Putamen (tissue), 1 donor: ENCODE measurements at places on chromosomes 12 and 14.

DNA sequence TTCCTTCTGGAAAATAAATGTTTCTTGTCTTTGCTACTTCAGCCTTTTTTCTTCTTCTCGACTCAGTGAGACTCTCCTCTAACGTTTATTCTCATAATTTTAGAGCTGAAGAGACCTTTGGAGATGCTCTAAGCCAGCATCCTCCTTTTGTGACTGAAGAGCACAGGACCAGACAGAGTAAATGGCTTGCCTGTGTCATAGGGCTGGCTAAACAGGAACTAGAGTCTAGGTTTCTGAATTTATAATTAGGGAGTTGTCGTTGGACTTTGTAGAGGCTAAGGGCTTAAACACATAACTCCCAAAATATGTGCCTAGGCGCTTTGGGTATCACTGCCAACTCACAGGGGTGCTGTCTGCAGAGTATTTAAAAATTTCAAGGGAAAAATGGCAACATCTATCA lies 98.5 kb downstream of the FGD4 start:
- no peak for DNase-seq

- no peak for DNase-seq
These were observed 144.6 kb downstream of the TTLL5 start for GRCh38 chr14:75805646-75806045.

DNA sequence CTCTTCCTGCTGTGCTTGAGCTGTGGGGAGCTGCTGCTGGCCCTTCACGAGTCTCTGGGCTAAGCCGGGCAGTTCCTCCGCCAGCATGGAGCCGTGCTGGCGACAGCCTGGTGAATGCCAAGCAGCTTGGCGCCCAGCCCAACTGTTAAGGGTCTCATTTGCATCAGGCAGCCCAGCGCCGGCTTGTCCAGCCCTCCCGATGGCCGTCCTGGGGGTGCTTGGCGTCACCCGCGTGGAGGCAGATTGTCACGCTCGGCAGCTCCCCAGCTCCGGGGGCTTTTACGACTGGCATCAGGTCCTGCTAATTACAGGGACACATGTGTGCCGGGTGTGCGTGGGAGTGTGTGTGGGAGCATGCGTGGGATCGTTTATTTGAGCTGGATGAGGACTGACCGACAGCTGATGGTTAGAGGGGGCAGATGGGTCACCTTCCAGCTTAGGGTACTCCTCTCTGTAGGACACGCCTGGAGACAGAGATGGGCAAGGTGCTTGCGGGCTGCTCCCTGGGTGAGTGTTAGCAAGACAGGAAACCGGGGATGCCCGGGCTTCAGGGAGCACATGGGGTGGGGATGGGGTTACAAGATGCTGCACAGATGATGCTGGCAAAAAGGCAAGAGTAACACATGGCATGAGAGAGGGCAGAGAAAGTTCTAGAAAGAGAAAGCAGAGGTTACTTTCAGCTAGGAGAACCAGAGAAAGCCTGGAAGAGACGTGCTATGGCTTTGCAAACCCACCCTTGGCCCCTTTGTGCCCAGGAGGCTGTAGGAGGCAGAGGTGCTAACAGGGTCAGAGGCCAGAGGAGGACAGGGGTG lies 64.1 kb downstream of the KIF26A start:
- DNase-seq = no peak

GRCh38 chr12:92927436-92928281 lies 1.4 kb downstream of the EEA1 start:
- peak; percentile 12 for DNase-seq

GRCh38 chr12:6104027-6104426 lies 20.4 kb downstream of the VWF start:
- DNase-seq = no peak

DNA sequence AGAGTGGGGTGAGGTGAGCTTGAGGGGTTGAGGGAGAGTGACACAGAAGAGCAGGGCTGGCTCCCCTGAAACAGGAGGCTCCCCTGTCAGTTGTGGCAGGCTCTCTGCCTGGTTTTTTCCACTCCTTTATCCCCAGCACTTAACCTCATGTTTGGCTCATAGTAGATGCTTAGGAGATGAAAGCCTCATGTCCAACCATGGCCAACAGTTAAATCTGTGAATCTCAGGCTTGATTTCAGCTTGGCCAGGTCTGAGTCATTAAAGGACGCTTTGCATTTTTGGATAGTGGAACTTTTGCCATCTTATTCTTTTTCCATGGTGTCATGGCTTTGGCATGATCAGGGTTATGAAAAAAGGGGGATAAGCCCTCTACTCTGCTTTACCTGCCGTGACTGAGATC lies 117.2 kb downstream of the CACNA1C start:
- no peak for DNase-seq

GRCh38 chr14:70611216-70611615 lies 10.8 kb upstream of the MED6 start:
- DNase-seq = no peak

- DNase-seq = no peak
These were observed 6.5 kb upstream of the AQP2 start for GRCh38 chr12:49944046-49944445.

GRCh38 chr12:71159264-71159663 lies 1.5 kb upstream of the TSPAN8 start:
- DNase-seq = no peak

DNA sequence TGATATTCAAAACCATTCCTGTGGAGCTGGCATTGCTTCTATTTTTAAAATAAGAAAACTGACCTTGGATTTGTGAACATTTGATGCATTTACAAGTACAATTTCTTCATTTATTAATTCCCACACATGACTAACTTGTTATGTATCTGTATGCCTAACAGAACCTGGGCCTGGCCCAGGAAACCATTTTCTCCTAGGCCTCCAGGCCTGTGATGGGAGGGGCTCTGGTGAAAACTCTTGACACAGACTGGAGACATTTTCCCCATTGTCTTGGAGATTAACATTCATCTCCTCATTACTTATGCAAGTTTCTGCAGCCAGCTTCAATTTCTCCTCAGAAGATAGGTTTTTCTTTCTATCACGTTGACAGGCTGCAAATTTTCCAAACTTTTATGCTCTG lies 42.0 kb downstream of the GLIPR1L2 start:
- DNase-seq = no peak

DNA sequence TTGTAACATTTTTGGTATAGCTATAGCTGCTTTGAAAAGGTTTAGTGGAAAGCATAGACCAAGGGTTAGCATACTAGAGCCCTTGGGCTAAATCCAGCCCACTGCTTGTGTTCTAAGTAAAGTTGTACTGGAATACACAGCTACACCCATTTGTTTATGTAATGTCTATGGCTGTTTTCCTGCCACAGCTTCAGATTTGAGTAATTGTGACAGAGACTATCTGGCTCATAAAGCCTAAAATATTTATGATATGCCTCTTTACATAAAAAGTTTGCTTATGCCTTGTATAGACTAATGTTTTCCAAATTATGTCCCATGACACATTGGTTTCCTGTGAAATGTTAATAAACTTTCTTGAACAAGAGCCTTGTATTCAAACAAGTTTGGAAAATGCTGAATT lies 234.8 kb upstream of the ATP2B1 start:
- DNase-seq = no peak

DNA sequence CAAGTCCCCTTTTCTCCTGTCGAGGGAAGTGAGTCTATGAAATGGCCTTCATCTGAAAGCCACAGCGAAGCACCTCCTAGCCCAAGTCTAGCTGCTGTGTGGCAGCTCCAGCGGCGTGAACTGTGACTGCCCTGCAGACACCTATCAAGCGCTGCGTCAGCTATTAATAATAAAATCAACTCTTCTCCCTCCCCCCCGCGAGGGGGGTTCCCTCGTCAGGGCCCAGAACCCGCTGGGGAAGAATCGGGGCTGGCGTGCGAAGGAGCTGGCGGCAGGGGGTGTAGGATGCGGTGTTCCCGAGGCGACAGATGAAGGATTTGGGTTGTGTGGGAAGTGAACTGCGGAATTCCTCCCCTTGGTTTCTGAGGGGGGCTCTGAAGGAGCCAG lies 662 bp upstream of the ATP2A2 start:
- peak; percentile 78 for DNase-seq

GRCh38 chr12:62438098-62438692 lies 28.4 kb upstream of the MON2 start:
- peak; percentile 47 for DNase-seq

DNA sequence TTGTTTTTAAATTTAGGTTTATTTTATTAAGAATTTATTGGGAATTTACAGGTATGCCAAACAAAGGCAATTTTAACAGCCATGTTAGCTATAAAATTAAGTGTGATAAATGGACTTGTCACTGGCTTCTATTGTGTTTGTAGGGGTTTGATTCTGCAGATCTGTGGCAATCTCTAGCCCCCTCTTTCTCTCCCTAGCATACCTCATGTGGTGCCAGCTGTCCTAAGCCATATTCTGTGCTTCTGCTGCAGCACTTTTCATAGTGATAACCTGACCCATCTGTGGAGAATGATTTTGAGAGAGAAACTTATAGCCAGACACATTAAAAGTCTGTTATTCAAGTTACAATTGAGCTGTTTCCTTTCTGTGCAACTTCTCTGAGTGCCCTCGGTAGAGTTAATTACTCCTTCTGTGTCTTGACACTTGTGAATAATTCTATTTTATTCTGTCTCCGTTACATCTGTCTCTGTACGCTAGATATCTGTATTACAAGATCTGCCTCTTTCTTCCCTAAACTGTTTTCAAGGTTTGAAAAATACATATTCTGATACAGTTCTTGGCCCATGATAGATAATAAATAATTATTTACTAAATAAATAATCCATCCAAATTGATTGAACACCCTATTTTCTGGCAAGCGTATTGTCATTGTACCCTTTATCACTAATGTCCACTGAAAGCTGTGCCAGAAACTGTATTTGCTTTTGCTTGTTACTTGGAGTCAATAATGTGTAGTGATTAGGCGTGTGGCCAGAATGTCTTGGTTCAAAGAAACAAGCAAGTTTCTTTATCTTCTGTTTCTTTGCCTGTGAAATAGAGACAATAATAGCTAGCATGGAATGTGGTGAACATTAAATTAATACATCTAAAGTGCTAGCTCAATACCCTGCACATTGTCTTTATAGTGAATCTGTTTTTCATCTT lies 40.0 kb downstream of the FRS2 start:
- no peak for DNase-seq

GRCh38 chr14:31083781-31084180 lies 57.6 kb upstream of the STRN3 start:
- DNase-seq = no peak

GRCh38 chr12:70982286-70982685 lies 61.7 kb upstream of the PTPRR start:
- no peak for DNase-seq

GRCh38 chr12:52186118-52186840 lies 5.5 kb downstream of the KRT80 start:
- DNase-seq = no peak

DNA sequence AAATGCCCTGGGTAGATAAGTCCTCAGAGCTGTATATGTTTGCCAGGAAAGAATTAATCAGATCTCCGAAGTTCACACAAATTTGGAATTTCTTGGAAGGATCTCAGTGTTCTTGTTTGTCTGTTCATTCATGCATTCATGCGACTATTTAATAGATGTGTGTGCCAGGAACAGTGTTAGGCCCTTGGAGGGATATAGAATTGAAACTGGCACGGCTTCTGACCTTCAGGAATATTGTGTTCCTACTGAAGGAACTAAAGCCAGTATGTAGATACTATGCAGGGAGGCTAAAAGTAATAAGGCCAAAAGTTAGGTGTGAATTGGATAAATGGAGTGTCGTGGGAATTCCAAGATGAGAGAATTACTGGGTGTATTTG lies 166.0 kb upstream of the NOS1 start:
- DNase-seq = no peak

DNA sequence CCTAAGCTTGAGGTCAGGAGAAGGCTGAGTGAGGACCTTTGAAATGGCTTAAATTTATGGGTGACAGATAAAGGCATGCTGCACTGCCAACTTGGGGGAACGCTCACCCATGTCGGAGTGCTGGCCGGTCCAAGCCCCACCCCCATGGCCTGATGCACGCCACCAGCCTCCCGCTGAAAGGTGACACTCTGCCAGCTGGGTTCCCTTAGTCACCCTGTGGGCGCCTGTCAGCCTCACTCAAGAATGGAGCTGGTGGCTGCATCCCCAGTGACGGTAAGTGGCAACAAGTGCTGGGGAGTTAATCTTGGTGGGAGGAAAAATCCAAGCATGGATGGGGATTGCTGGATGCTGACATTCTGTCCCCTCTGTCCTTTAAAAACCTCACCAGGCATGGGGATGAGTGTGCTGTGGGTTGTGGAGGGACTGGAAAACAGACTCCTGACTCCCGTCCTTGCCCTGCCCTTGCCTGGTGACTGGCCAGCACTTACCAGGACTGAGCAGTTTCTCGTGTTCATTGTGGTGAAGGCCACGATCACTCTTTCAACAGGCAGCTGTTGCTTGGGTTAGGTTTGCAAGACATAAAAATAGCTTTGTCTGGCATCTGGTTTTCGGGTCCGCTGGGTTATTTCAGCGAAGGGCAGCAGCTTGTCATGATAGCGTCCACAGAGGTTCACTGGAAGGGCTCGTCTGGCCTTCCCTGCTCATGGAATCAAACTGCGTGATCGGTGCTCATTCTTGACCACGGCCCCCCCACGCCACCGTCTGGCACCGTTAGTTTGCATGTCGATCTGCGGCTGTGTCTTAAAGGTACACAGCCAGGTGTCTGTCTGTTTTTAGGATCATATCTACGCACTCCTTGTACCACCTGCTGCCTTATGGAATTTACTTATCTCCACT lies 15.0 kb downstream of the ACACB start:
- no peak for DNase-seq

GRCh38 chr12:122081697-122082221 lies 3.2 kb downstream of the MLXIP start:
- no peak for DNase-seq

DNA sequence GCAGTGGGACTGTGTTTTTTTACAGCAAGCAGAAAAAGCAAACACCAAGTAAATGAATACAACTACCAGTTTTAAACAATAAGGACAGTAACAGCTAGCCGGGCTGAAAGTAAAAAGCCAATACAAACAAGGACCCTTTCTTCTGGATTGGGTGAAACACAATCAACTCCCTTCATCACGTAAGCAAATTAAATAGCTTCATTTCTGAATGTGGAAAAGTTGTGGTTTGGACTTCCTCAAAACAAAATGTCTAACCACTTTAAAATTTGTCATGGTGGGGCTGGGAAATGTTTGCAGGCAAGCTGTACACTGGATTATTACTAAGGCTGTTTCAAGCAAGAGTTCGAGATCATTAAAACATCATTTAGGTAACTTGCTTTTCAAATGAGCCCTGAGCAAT lies 47.4 kb downstream of the TCHP start:
- no peak for DNase-seq

GRCh38 chr14:22478247-22478646 lies 110.8 kb downstream of the DAD1 start:
- DNase-seq = no peak

GRCh38 chr12:59645242-59645641 lies 49.4 kb downstream of the SLC16A7 start:
- DNase-seq = no peak
